Activated CD4-positive, alpha-beta memory T cell treated with anti-CD3 and anti-CD28 coated beads, Interleukin-2, amount 10 ng/mL, durations not matched to agents 7 days and 5 days (primary cell): ENCODE measurements at places on chromosomes 16 and 17.

DNA sequence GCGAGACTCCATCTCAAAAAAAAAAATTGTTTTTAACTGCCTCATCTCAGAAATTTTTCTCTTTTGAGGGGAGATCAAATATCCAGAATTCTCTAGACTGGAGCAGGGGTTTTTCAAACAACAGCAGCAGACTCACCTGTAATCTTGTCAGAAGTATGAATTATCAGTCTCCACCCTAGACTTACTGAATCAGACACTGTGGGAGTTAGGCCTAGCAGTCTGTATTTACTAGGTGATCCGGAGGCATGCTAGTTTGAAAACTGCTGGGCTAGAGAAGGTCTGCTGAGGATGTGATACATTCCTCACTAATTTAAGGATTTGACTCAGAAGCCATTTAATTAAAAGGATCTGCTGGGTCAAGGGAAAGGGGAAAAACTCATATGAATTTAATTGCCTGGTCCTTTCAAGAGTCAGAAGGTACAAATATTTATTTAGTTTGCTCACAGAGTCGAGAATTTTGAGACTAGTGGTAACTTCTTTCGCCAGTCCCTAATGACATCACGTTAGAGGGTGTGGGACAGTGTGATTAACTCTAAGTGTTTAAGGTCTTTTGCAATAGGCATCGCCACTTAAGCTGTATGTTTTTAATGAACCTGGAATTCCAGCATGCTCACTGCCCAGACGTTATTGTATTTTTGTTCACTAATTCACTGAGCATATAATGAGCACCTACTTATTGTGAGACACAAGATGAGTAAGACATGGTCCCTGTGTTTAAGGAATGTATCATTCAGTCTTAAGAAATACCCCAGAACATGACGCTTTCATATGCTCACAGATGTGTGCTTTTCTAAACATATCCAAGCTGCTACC, 14.2 kb downstream of the ATP6V0A1 start:
- DNase-seq, result no peak

GRCh38 chr16:54407596-54407995, 121.0 kb upstream of the IRX3 start:
- no peak for DNase-seq

GRCh38 chr17:14152721-14153120, 83.4 kb downstream of the COX10 start:
- DNase-seq, result no peak

DNA sequence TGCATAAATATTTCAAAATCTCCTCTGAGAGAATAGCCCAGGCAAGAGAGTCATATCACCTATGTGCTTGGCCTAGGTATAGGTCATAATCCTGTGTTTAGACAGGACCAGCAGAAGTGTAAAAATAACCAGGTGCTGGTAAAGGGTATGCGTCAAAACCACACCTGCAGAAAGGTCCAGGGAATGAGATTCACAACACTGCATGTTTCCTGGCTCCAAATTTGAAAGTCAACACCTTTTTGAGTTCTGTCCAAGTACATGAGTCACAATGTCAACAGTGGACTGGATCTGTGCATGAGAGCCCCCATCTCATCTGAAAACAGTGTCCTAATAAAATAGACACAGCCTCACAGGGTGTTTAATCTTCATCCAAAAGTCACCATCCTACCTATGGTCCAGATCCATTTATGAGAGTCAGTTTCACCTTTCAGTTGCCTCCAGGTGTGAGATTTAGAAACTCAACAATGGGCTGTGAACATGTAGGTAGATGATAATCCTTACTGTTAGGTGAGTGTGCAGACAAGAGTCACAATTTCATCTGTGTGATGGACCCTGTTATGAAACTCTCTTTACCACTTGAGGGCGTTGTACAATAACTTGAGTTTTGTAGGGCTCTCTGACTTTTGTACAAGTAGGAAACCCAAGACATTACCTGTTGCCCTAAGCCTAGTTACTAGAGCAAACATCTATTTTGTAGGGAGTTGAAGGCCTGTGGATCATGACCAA, 2100.7 kb downstream of the TP53TG3F start:
- DNase-seq, result no peak

- no peak for DNase-seq
These were observed 5.7 kb downstream of the FOXF1 start for GRCh38 chr16:86515777-86516622.

- no peak for DNase-seq
These were observed 328 bp downstream of the LLGL1 start for GRCh38 chr17:18225642-18226283.

- DNase-seq, result no peak
These were observed 1.7 kb downstream of the COPS3 start for GRCh38 chr17:17279316-17279715.

DNA sequence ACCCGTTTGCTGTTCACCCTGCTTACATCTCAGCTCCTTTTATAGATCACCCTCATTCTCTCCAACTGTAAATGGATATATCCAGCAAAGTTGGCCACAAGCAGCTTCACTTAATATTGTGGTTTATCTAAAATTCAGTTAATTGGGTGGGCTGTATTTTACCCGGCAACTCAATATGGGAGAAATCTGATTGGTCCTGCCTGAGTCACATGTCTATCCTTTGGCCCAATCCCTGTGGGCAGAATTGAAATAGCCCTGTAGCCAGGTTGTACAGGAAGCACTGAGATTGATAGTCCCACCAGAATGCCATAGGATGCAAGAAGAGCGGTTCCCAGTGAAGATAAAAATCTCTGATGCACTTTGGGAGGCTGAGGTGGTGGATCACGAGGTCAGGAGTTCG, 73.2 kb downstream of the AIPL1 start:
- no peak for DNase-seq

DNA sequence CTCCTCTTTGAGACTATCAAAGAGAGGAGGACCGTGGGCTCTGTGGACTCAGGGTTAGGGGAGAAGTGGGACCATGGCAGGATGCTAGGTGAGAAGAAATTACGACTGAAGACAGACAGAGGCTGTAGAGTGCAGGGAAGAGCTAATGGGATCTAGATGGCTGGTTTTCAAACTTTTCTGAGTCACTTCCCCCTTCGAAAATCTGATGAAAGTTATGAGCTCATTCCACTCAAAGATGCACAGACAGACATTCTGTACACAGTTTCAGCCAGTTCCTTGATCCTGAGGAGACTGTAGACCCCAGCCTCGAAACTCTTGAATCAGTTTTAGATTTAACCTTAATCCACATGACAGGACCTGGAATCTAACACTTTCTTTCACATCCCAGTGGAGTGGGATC, 40.7 kb downstream of the RGS9 start:
- DNase-seq, result no peak

GRCh38 chr17:70478902-70479301, 309.6 kb downstream of the KCNJ2 start:
- no peak for DNase-seq

- DNase-seq, result peak; percentile 26
These were observed 522 bp downstream of the NAGS start for GRCh38 chr17:44004761-44005526.

GRCh38 chr17:72931163-72931562, 161.3 kb downstream of the SLC39A11 start:
- peak; percentile 18 for DNase-seq

- no peak for DNase-seq
These were observed 184.0 kb upstream of the GSE1 start for GRCh38 chr16:85428899-85429775.

DNA sequence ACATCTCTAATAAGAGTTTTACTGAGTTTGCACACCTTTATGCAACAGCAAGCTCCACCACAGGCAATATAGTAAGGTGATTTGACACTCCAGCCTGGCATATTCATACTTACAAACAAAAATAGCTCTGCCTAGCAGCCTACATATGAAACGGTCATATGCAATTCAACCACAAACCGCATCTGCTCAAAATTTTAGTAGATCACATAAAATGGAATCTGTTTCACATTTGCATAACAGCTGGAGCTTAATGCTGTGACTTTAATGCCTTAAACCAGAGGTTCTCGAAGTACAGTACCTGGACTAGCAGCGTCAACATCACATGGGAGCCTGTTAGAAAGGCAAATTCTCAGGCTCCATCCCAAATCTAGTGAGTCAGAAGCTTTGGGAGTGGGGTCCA, 578.4 kb downstream of the CDH11 start:
- no peak for DNase-seq

DNA sequence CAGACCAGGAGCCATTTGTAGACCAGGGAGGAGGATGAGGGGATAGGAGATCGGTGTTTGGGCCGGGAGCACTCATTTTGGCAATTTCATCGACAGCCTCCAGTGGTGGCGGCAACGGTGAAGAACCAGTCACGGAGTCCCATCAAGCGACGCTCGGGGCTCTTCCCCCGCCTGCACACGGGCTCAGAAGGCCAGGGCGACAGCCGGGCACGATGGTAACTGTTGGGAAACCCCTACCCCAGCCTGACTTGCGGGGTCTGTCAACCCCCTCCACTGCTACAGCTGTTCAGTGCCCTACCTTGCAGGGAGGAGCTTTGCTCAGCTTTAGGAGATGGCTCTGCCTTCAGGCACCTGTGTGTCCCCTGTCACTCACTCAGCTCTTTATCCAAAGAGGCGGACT, 43.0 kb downstream of the OR1D5 start:
- no peak for DNase-seq

- DNase-seq, result no peak
These were observed 1.1 kb downstream of the ARL4D start for GRCh38 chr17:43399839-43400328.

DNA sequence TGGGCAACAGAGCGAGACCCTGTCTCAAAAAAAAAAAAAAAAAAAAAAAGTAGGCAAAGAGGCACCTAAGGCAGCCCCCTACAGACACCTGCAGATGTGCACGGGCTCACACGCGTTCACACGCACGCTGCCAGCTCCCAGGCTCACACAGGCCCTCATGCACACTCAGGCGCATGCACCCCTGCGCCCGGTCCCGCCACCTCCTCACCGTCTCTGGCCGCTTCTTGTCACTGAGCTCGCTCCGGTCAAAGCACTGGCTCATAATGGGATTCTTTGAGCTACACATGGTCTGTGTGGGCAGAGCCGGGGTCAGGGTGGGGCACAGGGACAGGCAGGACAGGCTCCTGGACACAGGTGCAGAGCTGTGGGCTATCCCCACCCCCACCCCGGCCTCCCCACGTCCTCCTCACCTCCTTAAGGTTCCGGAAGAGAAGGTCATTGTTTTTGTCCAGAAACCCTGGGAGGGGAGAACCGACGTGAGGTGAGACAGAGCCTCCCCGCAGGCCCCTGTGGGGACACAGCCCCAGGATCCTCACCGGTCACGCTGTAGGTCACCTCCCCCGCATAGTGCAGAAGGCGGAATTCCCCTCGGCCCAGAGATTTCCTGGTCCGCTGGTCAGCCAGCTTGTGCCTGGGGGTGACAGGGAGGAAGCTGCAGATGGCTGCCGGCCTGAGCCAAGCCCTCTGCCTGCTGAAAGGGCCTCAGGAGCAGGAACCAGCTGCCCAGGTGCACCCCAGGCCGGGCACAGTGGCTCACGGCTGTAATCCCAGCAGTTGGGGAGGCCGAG, 17.9 kb downstream of the MYO1C start:
- no peak for DNase-seq

- DNase-seq, result no peak
These were observed 383.1 kb downstream of the KCNJ2 start for GRCh38 chr17:70552230-70552981.

DNA sequence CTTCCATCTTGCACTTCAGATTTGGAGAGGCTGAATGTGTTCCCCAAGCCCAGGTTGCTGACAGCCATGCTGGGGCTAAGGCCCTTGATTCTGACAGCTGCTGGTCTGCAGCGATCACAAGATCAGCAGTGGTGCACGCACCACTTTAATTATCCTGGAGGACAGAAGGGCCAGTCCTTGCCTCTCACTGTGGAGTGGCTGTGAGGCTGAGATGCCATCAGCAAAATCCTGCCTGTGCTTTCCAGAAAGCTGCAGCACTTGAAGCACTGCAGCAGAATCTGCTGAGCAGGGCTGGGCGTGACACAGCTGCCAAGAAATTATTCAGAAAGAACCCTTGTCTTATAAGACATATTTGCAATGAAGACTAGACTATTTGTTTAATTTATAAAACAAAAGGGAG, 37.1 kb downstream of the NUP93 start:
- no peak for DNase-seq

- peak; percentile 16 for DNase-seq
These were observed at the start of gene HS3ST3A1 for GRCh38 chr17:13601776-13602551. Gene HS3ST3A1, minus strand, starts transcription at chr17:13601929. Its CDS starts 800 bp downstream, at chr17:13601129.

DNA sequence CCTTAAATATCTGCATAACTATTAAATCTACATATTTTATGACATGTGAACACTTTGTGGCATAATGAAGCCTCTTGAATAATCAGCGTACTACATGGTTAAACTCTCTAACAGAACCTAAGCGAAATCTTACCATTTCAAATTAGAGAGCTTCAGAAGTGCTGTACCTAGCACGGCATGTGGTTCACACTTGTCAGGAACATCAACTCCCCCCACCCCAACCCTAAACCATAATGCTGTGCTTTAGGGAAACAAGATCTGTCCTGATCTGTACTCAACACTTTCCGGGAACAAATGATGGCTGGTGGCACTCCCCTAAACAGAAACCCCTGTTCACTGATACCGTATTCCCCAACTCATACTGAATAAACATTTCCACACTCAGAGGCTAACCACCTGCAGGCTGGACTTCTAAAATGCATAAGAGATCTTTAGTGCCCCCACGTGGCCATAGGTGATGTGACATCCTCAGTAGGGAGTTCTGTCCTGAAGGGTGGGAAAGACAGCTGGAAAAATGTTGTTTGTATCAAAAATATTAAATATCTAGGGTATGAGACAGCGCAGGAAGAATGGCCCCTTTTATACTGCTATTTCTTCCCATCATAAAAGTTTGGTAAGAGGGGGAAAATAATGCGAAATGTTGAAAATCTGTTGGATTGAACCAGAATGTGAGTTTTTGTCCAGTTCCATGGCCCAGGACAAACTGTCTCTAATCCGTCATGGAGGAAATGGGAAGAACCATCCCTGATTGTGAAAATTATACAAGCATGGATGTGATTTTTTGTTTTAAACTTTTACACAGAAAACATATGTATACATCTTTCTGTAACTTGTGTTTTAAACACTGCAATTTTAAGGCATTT, 88.6 kb downstream of the USP31 start:
- peak; percentile 55 for DNase-seq

GRCh38 chr16:6828690-6829089, 504.0 kb upstream of the RBFOX1 start:
- DNase-seq, result no peak

GRCh38 chr17:35540589-35541404, 3.3 kb upstream of the SLFN12L start:
- peak; percentile 69 for DNase-seq

GRCh38 chr17:9890124-9890523, 14.9 kb downstream of the RCVRN start:
- DNase-seq, result peak; percentile 16

GRCh38 chr17:60094754-60095153, 16.0 kb upstream of the HEATR6 start:
- DNase-seq, result no peak

GRCh38 chr17:47295874-47296255, 27.9 kb upstream of the EFCAB13 start:
- DNase-seq, result no peak
